ENCODE measurements at places on chromosomes 1 and 21.

DNA sequence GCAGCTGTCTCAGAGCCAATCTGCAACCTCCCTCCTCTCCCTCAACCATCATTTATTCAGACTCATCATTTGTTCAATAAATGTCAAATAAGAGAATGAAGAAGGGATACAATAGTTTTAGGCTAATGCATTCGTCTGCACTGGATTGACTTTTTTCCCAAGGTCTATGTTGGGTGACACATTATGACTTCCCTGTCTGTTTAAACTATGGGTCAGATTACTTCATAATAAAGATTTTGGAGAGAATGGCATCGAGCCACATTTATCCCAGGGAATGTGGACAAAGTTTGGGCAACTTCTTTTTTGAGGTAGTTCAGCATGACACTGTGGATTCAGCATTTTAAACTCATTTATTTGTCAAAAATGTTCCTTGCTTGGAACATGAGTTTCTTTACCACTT is 107.4 kb upstream of the ADGRL2 start:
- no peak for DNase-seq

DNA sequence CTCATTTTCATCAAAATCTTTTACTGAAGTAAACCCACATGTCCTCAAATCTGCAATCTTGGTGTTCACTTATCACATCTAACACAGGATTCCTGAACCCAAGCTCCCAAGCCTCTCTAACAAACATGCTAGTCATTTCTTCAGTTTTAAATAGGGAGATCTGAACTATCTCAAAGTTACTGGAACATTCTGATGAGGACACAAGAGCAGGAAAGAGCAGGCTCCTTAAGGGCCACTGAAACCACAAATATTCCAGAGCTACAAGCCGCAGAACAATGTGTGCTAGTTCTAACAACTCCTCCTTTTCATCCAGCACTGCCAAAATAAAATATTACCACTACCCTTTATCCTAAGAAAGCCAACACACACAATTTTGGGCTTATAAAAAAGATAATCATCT is 38.9 kb downstream of the WARS2 start:
- no peak for DNase-seq

- DNase-seq, result no peak
These were observed 26.0 kb downstream of the LMX1A start for GRCh38 chr1:165330483-165330882.

GRCh38 chr1:36576118-36576517 is 93.4 kb upstream of the CSF3R start:
- peak; percentile 2 for DNase-seq

DNA sequence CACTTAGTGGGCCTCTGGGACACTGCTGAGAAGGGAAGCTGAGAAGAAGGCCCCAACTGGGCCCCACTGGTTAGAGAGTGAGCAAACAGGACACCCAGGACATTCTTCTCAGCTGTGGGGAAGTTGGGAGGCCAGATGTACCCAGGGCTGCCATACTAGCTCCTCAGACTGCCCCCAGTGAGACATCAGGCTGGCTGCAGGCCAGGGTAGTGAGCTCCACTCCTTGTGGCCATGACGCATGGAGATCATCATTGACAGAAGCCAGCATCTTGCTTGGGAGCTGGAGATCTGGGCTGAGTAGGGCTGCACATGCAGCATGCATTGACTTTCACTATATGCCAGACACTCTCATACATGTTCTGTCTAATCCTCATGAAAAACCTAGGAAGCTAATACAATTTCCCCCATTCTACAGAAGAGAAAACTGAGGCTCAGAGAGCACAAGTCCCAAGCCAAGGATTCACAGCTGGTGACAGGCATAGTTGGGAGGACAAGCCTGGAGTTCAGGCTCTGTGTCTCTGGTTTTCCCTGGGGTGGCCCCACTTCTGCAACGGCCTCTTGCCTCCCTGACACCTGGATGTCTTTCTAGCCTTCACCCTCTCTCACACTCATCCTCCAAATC is 24.1 kb upstream of the MYCL start:
- no peak for DNase-seq

DNA sequence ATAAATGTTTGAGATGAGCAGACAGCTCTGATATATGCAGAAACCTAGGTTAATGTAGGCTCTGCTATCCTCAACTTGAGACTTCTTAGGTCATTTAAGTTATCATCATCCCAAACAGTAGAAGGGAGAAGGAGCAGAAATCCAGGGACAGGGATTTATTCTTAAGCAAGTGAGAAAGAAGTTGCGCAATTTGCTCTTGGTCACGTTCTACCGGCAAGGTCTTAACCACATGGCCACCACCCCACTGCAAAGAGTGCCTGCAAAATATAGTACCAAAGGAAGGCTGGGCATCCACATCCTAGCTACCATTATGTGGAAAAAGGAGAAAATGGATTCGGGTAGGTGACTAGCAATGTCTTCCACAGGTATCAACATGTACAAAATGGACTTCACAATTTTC is 25.2 kb downstream of the CRNN start:
- DNase-seq, result no peak

DNA sequence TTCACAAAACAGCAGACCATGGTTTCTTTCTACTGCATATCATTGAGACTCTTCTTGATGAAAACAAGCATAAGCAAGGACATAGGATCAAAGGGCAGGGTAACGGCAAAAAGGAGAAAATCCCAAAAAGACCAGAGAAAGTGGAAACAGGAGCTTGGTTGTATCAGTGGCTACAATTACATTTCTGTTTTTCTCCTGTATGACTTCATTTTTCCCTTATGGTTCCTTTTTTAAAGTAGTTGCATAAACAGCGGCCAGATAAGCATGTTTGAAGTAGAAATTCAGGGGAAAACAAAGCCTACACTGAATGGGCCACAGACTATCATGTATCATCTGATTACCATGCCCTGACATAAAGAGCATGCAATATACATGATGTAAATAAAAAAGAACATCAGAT is 4.6 kb downstream of the EGLN1 start:
- DNase-seq, result no peak

GRCh38 chr1:62361431-62361830 is 42.2 kb upstream of the KANK4 start:
- DNase-seq, result no peak

DNA sequence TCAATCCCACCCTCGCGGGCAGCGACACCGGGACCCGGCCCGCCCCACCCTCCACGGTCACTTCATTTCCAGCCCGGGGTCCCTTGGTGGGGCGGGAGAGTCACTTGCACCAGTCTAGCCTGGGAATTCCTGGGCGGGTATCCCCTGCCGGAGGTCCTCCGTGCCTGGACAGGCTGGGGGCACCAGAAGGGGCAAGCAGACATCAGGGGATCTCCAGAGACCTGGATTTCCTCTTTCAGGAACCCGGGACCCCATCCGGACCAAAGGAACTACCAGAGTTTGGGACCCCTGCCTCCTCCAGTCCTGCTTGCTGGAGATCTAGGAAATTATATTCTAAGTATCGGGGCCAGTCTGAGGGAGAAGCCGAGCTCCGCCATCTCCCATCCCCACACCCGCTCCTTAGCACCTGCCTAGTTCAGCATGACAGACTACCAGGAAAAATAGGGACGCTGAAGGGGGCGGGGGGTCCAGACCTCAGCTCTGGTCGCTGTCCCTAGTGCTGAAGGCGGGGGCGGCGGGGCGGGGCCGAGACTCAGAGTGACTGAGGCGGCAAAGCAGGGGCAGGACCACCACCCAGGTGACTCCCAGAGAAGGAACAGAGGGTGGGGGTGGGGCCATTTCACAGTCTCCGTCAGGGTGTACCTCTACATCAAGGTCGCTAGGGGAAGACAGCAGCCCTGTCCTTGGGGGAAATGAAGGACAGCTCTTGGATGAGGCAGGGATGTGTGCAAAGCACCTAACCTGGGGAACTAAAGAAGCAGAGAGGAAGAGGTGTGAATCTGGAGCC is 832 bp downstream of the HCN3 start:
- DNase-seq, result peak; percentile 35

DNA sequence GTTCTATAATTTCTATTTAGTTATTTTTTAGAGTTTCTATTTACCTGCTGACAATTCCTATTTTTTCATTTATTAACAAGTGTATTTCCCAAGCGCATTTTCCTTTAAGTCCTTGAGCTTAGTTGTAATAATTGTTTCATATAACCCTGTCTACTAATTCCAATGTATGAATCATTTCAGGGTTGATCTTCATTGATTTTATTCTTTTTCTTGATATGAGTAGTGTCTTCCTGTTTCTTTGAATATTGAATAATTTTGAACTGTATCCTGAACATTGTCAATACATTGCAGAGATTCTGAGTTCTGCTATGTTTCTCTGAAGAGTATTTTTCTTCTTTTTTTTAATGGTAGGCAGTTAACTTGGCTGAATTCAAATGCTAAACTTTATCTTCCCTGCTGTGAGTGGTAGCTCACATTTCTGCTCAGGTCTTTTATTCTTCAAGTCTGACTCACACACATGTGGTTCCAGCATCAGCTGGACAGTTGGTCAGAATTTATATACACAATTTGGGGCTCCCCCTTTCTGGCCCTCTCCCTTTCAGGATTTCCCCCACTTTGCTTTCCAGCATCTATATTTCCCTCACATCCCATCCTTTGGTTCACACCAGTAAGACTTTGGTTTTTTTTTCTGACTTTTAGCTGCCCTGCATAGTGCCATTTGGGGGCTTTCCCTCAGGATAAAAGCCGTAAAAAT is 54.4 kb upstream of the WDR26 start:
- no peak for DNase-seq

DNA sequence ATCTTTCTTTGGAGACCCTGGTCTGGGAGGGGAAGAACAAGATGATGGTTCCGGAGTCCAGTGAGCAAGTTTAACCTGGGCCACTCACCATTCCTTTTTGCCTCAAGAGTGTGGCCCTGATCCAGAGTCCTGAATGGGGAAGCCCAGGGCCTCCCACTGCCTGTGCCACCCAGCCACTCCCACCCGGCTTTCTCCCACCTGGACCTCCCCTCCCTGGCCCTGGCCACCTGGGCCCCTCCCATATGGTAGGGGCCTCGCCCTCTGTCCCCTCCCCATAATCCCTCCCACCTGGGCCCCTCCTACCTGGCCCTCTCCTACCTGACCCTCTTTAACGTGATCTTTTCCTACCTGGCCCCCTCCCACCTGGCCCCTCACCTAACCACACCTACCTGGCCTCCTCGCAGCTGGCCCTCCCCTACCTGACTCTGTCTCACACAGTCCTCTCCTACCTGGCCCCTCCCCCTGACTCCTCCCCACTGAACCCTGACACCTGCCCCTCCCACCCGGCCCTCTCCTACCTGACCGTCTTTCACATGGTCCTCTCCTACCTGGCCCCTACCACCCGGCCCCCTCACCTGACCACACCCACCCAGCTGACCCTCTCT is 220.7 kb upstream of the VAMP3 start:
- no peak for DNase-seq

DNA sequence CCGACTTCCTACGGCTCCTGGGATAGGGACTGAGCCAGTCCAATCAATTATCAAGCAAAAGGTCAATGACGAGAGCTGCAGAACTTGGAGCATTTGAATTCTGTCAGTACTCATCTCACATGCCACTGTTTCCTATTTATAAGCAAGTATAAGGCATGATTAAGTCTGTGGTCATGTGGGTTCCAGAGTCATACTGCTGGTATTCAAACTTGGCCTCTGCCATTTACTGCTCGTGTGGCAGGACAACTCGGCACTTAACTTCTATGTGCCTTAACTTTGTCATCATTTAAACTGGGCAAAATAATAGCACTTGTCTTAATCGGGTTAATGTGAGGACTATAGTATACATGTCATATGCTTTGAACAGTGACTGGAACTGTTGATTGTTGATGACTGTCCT is 44.9 kb upstream of the TNFSF18 start:
- no peak for DNase-seq

GRCh38 chr1:208475449-208475848 is 231.3 kb upstream of the PLXNA2 start:
- DNase-seq, result no peak

DNA sequence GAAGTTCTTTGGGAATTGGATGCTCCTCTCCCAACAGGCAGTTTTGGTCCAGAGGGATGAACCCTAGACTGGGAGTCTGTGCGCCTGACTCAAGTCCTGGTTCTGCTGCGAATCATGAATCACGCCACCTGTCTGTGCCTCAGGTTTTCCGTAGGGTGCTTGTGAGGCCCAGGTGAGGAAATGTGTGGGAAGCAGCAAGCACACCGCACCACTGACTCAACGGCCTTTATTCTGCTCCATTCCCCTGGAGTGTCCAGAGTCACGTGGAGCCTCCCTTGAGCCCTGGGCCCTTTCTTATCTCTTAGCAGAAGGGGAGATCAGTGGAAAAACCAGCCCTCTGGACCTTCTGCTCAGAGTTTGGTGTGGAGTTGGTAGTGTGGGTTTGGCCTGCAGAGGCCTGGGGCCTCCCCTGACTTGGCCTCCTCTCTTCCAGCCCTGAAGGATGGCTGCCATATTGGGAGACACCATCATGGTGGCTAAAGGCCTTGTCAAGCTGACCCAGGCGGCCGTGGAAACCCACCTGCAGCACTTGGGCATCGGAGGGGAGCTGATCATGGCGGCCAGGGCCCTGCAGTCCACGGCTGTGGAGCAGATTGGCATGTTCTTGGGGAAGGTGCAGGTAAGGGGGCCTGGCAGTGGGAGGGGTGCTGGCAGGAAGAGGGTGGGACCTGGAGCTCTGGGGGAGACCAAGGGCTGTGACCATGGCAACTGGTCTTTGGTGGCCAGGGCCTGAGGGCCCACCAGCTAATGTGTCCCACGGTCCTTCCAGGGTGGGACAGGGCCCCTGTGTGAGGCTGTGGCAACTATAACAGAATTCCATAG is 21.1 kb downstream of the COQ8A start:
- DNase-seq, result no peak

GRCh38 chr1:47582891-47583608 is 145.2 kb downstream of the FOXD2 start:
- DNase-seq, result no peak

DNA sequence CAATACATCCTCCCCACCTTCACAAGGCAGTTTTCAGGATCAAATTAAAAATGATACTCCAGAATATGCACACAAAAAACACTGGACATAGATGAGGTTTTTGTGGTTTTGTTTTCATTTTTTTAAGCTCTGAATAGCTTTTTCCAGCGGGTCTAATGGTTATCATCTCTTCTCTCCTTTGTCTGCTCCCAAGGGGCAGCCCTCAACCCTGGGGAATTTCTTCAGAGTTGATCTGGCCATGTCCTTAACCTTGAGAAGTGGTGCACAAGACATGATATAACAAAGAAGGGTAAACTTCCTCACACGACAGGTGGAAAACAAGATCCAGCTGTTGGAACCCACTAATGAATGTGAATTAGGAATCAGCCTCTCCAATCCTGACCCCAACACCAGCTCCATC is 1.5 kb upstream of the CD244 start:
- DNase-seq, result no peak

- DNase-seq, result no peak
These were observed 6.0 kb downstream of the TNFRSF14 start for GRCh38 chr1:2561898-2562895.

- DNase-seq, result no peak
These were observed 629.1 kb downstream of the SMYD3 start for GRCh38 chr1:245877976-245878375.

- DNase-seq, result no peak
These were observed 102.0 kb upstream of the BRINP3 start for GRCh38 chr1:190579552-190580193.

Data from stimulated activated CD4-positive, alpha-beta T cell treated with anti-CD3 and anti-CD28 coated beads, TNF-alpha, amount 100 ng/mL, for 1 hour (primary cell).